ENCODE measurements at places on chromosomes 7 and 10.

DNA sequence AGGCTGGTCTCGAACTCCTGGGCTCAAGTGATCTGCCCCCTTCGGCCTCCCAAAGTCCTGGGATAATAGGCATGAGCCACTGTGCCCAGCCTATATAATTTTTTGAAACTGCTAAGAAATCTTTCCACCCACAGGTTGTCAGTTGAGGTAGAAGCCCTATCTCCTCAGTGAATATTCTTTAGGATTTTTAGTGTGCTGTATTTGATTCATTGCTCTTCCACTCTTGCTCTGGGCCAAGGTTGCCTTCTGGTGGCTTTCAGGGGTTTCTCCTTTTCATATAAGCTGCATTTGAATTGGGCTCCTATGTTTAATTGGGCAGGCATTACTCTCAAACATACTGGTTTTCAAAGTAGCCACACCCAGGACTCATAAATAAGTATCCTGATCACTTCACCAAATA is 931.2 kb downstream of the GATA3 start:
- no peak for DNase-seq

- DNase-seq: peak; percentile 91
Observed at GRCh38 chr7:148914208-148914777, 30.2 kb upstream of the EZH2 start.

DNA sequence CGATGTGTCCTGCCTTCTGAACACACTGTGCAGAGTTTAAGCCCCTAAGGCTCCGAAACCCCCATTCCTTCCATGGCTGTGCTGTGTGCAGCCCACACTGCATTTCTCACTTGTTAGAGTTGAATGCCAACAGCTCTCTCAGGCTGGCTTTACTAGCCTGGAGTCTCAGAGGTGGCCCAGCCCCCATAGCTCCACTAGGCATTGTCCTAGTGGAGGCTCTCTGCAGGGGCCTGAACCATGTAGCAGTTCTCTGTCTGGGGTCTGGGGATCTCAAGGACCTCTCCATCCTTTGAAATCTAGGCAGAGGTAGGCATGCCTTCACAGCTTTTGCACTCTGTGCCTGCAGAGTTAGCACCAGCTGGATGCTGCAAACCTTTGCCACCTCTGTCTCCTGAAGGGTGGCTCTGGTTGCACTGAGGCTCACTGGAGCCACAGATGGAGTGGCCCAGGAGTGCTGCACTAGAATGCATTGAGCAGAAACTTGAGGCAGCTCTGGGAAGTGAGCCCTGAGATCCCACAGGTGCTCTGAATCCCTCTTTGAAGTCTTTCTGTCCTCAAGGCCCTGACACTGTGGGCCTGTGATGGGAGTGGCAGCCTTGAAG is 301.7 kb downstream of the DGKB start:
- DNase-seq: no peak

DNA sequence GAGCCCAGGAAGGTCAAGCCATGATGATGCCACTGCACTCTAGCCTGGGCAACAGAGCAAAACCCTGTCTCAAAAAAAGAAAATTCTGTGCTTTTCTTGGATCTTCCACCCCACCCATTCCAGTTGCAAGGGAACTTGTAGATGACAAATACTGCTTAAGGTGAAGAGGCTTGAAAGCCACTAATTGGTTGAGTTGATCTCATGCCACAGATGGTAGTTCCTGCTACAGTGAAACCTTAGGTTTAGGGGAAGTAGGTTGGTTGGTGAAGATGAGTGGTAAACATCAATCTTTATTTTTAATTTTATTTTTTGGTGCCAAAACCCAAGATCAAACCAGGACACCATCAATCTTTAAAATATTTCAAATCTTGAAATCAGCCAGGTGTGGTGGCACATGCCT is 2.9 kb upstream of the GDI2 start:
- DNase-seq: no peak

GRCh38 chr10:21413680-21414079 is 111.8 kb downstream of the SKIDA1 start:
- DNase-seq: no peak

DNA sequence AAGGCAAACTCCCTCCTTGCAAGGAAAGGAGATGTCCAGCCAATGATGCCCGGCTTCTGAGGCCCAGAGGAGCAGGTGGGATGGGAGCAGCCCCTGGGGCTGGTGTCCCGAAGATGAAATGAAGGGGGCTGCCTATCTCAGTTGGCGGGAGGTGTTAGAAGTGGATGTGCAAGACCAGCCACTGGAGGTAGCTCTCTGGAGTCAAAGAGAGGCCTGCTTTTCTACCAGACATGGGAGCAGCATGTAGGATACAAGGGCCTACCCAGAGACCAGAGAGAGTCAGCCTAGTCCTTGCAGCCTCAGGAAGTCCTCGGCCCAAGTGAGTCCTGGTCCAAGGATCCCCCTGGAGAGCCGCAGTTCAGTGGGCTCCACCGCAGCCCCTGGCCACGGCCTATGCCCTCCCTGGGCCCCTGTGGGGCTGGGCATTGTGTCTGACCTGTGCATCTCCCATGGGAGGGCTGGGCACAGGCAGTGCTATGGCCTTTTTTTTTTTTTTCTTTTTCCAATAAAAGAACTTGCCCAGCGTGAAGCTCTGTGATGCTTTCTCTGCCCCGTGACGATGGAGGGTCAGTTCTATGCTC is 17.7 kb downstream of the GOLGA7B start:
- DNase-seq: no peak

DNA sequence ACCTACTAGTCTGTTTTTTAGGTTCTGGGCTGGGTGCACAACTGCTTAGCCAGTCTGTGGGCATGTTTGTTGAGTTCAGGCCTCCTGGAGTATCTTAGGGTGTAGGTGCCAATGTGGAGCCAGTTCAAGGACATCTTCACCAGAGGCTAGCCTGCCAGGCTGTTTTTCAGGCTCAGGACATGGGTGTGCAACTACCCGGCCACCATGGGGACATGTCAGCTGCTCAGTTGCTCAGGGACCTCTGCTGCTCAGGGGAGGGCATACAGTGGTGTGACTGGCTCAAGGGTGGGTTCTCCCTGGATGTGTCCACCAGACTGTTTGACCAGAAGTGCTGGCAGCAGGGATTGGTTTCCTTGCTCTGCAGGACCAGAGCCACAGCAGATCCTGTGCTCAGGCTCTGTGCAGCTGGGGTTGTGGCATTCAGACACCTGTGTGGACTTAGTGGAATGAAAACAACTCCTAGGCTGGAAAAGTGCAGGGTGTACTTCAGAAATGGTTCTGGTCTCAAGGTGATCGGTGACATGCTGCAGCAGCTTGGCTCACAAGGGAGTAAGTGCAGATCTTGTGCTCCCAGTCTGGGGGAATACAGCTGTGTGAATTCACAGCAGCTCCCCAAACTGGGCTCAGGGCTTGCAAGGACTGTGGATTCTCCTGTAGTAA is 44.8 kb downstream of the PALS2 start:
- DNase-seq: no peak

- DNase-seq: no peak
Observed at GRCh38 chr7:32116436-32116835, 46.2 kb upstream of the PDE1C start.

- DNase-seq: no peak
Observed at GRCh38 chr10:105908701-105909100, 1255.8 kb downstream of the SORCS1 start.

GRCh38 chr10:102384053-102384452 is 11.5 kb upstream of the NFKB2 start:
- DNase-seq: no peak

DNA sequence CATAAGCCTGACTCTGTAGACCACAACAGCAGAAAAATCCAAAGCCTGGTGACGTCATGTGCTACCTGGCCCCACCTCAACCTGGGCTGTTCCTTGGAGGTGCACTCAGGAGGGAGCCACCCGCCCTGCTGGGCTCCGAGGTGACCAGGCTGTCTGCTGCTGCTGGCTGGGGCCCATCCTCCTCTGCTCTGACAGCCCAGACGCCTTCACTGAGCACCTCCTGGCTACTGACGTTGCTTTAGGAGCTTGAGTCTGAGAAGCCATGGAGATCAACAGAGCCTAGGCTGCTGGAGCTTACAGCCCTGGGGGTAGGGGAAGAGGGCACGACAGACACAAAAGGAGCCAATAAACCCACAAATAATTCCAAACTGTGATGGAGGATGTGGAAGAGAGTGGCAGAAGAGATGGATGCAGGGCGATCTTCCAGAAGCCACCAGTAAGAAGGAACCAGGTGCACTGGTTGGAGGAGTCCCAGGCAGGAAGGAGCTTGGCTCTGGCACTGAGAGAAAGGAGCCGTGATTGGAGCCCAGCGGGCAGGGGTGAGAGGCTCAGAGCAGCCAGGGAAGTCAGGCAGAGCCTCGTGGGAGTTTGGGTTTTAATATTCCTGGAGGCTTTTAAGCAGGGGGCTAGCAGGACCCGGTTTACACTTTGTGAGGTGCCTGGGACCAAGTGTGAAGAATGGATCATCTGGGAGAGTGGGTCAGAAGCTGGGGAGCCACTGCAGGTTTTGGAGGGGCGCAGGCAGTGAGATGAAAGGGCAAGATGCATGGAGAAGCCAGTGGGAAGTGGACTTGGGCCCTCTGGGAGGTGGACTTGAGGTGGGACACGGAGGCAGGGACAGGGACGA is 1.7 kb upstream of the PTPRE start:
- no peak for DNase-seq

GRCh38 chr7:21550821-21551531 is 8.1 kb downstream of the DNAH11 start:
- DNase-seq: no peak

- DNase-seq: no peak
Observed at GRCh38 chr7:21383227-21384220, 44.4 kb upstream of the SP4 start.
